T-helper 22 cell (primary cell): ENCODE measurements at places on chromosomes 12 and 14.

DNA sequence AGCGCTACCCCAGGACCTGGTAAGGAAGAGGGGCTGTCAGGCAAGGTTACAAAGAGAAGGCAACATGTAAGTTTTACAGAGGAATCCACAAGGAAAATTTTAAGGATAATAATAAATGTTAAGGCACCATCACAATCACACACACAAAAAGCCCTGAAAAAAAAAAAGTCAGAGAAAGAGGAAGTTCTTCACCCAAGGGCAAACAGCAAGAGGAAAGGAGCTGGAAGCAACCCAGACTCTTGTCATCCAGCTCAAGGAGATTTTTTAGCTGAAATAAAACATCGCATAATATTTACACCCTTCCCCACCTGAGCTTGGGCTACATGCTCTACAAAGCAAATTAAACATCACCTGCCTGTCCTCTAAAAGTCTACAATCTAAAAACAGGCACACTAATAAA, 9.5 kb downstream of the SPTB start:
- no peak for DNase-seq

GRCh38 chr14:33294419-33294818, 355.7 kb downstream of the NPAS3 start:
- DNase-seq: no peak

DNA sequence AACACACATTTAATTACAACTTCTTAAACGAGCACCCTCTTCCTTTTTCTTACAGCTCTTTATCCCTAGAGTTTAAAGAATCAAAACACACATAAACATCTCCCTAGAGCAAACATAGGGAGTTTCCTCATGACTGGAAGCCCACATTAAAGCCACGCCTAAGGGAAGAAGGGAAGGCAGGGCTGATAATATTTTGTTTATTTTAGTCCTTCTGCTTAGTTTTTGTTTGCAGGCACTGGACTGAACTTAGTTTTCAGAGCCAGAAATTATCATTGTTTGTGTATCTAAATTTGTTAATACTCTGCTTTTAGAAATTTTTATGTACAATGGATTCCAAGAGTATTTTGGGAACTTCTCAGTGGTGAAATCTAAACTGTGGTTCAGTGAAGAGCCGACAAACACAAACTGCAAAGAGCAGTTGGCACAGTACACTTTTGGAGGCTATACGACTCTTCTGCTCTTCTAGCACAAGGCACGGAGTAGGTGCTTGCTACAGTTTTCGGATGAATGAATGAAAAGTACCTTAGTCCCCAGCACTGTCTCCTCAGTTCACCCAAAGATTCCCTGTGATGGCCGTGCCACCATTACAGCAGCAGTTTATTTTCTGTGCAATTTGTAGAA, 17.6 kb upstream of the AMIGO2 start:
- no peak for DNase-seq

- no peak for DNase-seq
Measured at GRCh38 chr14:21185491-21185890, 29.6 kb upstream of the OR5AU1 start.

DNA sequence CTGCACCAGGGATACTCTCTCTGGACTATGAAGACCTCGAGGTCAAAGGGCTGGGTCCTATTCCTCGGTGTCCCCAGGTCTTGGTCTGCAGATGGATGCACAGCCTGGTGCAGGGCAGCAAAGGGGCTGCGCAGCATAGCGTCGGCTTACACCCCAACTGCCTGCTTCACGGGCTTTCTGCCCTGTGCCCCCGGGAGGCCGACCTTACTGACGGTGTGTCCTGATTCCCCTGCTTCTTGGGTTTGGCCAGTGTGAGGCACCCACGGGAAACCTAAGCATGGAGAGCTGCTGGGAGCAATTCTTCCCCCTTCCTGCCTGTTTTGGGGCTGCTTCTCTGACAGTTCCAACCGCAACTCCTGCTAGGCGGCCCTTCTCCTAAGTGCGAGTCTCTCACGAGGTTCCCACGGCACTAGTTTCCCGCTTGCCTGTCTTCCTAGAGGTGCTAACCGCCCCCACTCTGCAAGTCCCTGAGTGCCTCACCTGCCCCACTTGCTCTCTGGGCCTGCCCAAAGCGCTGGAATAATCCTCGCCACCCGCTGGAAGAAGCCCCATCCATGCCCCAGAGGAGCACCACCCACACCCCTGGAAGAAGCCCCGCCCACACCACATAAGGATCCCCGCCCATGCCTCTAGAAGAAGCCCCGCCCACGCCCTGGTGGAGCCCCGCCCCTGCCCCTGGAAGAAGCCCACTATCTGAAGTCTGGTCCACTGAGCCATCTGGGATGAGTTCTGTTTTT, 54.0 kb downstream of the PRIMA1 start:
- DNase-seq: no peak

GRCh38 chr12:9349888-9350885, 142.0 kb upstream of the PZP start:
- no peak for DNase-seq

DNA sequence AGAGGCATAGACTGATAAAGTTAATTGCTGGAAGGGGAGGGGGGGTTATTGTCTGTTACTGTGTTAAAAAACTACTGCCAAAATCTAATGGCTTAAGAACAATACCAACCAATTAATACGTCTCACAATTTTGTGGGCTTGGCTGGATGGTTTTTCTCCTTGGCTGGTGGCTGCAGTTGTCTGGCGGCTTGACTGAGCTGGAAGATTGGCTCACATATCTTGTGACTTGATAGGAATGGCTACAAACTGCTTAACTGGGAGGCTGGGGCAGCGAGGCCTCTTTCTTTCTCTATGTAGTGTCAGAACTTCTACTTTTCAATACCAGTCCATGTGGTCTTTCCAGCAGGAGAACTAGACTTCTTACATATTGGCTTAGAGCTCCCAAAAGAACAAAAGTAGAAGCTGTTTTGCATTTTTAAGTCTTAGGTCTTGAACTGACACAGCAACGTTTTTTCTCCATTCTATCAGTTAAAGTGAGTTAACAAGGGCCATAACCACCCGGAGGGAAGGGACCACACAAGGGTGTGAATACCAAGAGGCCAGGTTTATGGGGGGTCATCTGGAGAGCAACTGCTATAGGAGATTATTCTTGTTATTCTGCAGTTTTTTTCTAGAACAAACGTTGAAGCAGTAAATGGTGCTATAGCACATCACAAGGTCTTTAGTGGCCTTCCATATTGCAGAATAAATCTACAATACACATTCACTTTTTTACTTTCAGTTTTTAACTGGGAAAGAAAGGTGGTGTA, 46.9 kb downstream of the ZDHHC17 start:
- no peak for DNase-seq

DNA sequence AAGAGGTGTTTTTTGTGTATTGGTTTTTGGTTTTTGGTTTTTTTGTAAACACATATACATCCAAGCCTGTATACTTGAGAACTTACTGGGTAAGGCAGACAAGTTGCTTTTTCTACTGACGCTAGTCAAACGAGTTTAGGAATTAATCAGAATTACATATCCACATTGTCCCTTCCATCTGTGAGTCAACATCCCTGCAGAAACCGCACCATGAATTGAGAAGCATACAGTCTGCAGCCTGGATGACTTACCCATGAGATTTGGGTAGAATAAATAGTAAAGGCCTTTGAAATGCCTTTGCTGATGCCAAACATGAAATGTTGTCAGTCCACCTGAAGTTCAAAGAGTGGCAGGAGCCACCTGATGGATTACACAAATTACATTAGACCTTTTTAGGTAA, 21.4 kb upstream of the C12orf42 start:
- no peak for DNase-seq

- DNase-seq: no peak
Measured at GRCh38 chr12:94109160-94109559, 39.2 kb upstream of the PLXNC1 start.

DNA sequence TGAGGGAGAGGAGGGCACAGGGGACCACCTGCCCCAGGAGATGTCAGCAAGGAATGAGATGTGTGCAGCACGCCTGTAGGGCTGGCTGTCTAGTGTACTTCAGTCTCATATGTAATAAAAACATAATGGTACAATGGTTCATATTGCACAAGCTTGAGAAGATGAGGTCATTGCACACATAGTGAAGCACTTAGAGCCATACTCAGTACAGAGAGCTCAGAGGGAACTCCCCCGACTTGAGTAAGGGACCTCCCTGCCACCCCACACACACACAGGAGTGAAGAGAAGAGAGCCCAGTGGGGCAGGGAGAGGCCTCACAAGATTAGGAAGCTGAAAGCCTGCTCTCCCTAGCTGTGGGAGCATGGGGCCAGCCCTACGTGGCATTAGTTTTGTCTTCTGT, 61.5 kb downstream of the SLC6A12 start:
- DNase-seq: no peak

GRCh38 chr12:559906-560455, 100.2 kb downstream of the B4GALNT3 start:
- DNase-seq: no peak

DNA sequence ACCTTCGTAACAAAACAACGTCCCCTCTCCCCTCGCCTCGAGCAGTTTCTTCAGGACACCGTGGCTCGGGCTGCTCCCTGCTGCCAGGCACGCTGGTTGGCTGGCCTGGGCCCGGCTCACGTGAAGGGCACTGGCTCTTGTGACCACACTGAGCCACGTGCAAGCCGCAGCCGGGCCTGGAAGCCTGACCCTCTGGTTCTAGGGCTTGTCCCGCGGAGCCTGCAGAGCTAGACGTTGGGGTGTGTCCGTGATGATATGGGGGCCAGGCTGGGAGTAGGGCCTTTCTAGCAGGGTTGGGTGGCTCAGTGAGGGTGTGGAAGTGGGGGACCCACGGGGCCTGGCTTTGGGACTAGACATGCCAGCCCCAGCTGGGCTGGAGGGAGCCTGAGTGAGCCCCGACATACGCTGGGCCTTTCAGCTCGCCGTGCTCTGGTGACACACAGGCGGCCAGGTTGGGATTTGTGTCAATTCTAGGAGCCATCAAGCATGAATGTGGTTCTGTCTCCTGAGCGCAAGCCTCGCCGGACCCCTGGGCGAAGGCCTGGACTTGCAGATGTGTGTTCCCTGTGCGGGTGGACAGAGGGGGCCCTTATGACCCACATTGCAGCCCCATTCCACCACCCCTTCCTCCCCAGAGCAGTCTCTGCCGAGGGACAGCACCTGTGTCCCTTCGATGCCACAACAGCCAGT, 13.6 kb upstream of the AMN start:
- no peak for DNase-seq

GRCh38 chr12:115763376-115763775, 514.1 kb downstream of the MED13L start:
- no peak for DNase-seq

- DNase-seq: no peak
Measured at GRCh38 chr14:94681300-94682060, 69.3 kb downstream of the SERPINA3 start.

DNA sequence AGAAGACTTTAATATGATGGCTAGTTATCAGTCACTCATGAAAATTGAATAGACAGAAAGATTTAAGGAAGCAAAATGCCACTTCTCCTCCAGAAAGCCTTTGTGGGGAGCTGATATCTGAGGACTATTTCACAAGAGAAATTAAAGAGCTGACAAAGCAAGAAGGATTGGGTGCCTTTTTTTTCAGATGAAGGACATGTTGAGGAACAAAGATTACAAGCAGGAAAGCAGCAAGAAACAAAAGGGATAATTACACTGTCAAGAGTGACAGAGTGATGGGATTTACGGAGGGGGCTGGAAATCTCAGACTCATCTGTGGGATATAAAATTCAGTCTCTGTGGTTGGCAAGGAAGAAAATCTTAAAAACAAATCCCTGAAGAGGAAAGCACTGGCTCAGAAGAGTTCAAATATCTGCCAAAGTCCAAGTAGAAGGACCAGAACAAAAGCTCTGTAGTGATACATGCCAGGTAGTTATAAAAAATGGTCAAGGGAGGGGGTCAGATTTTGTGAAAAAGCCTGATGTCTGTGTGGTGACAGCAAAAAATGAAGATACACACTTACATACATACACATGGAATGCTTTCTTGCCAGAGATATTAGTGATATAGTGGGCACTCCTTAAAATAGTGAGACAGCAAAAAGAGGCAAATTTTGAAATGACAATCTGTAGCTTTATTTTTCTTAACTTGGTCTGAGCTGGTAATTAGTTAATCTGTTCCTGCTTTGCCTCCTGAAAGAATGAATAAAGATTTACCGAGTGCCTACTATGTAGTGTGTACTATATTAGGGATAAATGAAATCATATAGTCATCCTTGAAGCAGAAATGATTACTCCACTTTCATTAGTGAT, 62.9 kb downstream of the EPS8 start:
- DNase-seq: no peak

- DNase-seq: no peak
Measured at GRCh38 chr12:131035245-131035681, 81.6 kb downstream of the ADGRD1 start.

DNA sequence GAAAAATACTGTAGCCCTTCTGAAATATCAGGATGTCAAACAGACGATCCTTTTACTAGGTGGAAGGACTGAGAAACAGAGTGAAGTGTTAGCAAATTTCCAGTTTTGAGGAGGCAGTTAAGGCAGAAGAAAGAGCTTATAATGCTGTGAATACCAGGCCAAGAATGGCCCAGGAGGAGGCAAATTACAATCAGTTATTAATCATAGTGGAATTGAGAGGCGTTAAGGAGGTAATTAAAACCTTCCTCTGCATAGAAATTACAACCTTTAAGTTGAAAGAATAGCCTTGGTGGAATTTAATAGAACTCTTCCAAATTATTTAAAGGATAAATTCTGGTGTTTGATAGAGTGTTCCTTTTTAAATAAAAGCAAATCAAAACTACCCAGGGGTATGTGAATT, 590.9 kb upstream of the SEL1L start:
- no peak for DNase-seq

DNA sequence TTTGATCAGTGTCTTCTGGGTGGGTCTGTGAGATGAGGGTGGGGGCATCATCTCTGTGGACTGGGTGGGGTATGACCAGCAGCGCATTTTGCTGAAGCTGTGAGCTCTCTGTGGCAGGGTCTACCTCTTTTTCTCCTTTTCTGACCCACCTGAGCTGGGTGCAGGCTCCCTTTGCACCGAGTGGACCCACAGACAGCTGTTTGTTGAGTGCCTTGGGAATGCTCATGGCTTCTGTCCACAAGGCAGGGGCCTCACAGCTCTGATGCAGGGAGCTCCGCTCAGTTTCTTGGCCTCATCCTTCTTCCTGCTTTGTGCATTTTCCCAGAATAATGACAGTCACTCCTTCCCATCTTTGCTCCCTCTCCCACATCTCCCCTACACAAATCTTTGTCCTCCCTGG, 380.6 kb downstream of the DPF3 start:
- no peak for DNase-seq

DNA sequence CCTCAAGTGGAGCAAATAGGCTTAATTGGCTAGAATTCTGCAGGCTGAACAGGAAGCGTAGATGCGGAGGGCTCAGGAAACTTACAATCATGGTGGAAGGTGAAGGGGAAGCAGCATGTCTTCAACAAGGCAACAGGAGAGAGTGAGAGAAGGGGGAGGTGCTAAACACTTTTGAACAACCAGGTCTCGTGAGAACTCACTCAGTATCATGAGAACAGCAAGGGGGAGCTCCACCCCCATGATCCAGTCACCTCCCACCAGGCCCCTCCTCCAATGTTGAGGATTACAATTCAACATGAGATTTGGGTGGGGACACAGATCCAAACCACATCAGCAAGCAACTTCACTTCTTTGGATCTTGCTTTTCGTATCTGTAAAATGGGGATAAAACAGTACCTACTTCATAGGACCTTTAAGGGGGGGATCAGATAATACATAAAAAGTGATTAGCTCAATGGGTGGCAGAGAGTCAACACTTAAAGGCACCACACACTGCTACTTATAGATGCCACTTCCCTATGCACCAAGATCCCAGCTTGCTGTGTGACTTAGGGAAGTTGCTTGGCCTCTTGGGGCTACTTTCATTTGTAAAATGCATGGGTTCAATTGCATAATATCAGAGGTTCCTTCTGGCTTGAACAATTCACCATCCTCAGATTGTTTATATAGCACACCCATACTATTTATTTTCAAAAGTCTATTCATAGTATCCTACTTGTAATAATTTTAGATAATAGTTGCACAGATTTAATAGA, 184.8 kb upstream of the RPH3A start:
- DNase-seq: no peak
